Dermis blood vessel endothelial cell (primary cell): ENCODE measurements at places on chromosomes 1 and 21.
A peak's percentile ranks its signal among the peaks of the same experiment; 100 is the strongest.

- no peak for DNase-seq
Observed at GRCh38 chr1:156525856-156526489, 25.4 kb upstream of the MEF2D start.

- no peak for DNase-seq
Observed at GRCh38 chr1:79614762-79615161, 608.2 kb upstream of the ADGRL4 start.

- no peak for DNase-seq
Observed at GRCh38 chr1:110384581-110385321, 6.1 kb downstream of the SLC16A4 start.

DNA sequence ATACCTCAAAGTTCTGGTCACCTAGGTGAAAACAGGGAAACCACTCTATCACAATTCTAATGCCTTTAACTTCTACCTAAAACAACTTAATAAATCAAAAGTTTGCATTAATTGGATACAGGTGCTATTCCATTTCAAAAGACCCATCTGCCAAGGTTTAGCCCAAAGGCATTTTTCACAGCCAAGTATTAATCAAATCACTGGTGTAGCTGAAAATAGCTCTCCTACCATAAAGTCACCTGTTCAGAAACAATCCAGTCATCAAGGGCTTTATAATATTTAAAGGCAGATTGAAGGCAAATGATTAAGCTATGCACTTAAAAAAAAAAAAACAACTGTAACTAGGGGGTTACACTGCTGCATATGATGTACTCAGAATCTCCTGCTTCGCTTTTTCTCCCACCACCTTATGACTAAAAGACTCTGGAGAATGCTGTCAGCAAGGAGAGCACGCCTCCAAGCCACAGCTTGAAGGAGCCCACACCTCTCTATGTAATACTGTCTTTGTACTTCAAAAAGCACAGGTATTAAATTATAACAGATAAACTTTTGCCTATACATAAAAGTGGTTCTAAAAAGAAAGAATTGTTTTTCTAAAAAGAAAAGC lies 20.5 kb downstream of the KIAA0319L start:
- DNase-seq, result no peak

- no peak for DNase-seq
Observed at GRCh38 chr1:67368046-67368514, 60.4 kb downstream of the IL12RB2 start.

GRCh38 chr1:223704921-223705878 lies 7.1 kb upstream of the CAPN2 start:
- DNase-seq, result peak; percentile 61

DNA sequence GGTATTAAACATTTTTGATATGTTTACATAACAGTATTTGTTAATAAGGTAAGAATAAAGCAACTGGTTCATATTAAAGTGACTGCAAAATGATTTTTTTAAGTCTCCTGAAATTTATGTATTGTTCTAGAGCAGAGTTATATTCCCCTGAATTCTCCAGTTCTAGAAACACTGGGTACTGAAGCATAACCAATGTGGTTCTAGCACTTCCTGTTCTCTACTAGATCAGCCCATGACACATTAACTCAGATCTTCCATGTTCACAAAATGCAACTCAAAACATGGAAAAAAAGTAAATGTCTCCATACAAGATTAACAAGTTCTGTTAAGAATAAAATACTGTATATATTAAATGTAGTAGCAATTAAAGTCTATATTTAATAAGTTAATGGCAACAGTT lies 3.9 kb downstream of the NEGR1 start:
- peak; percentile 7 for DNase-seq

GRCh38 chr21:42691901-42692559 lies 38.6 kb downstream of the PDE9A start:
- no peak for DNase-seq

GRCh38 chr21:42144679-42145568 lies 73.8 kb downstream of the UMODL1 start:
- DNase-seq, result no peak

- DNase-seq, result no peak
Observed at GRCh38 chr21:42696501-42697040, 43.1 kb downstream of the PDE9A start.

DNA sequence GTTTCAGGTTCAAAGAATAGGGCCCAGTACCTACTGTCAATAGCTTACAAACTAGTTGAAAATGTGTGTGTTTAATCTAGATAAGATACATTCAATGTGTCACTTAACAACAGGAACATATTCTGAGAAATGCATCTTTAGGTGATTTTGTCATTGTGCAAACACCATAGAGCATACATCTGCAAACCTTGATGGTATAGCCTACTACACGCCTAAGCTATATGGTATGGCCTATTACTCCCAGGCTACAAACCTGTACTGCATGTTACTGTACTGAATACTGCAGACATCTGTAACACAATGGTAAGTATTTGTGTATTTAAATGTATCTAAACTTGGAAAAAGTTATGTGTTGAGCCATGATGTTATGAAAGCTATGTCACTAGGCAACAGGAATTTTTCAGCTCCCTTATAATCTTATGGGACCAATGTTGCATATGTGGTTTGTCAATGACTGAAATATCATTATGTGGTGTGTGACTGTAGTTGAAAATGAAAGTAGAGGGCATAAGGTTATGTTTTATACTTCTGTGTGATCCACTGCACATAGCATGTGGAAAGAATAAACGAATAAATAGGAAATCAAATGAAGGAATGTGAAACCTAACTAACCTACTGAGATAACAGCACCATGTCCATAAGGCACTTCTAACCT lies 129.0 kb upstream of the CAMK1G start:
- no peak for DNase-seq

DNA sequence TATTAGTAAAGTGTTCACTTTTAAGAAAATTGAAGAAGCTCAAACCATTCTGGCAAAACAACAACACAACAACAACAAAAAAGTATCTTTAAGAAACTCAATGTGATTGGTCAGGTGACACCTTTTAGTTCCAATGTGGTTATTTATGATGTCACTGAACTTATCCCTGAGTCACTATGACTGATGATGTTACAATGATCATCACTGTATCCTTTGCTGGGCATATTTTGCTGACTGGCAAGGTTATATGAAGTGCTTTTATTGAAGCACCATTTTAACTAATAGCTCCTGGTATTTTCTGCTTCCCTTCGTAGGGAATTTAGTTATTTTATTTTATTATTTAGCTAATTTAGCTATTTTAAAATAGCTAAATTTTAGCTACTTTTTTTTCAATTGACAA lies at the start of gene TEX50:
Gene TEX50 (plus strand): TSS at position 223 of the 400 bp plus-strand sequence. CDS start 184 bp downstream, outside the sequence.
- DNase-seq, result no peak

- peak; percentile 81 for DNase-seq
Observed at GRCh38 chr1:32695098-32695904, 7.3 kb downstream of the SYNC start.

DNA sequence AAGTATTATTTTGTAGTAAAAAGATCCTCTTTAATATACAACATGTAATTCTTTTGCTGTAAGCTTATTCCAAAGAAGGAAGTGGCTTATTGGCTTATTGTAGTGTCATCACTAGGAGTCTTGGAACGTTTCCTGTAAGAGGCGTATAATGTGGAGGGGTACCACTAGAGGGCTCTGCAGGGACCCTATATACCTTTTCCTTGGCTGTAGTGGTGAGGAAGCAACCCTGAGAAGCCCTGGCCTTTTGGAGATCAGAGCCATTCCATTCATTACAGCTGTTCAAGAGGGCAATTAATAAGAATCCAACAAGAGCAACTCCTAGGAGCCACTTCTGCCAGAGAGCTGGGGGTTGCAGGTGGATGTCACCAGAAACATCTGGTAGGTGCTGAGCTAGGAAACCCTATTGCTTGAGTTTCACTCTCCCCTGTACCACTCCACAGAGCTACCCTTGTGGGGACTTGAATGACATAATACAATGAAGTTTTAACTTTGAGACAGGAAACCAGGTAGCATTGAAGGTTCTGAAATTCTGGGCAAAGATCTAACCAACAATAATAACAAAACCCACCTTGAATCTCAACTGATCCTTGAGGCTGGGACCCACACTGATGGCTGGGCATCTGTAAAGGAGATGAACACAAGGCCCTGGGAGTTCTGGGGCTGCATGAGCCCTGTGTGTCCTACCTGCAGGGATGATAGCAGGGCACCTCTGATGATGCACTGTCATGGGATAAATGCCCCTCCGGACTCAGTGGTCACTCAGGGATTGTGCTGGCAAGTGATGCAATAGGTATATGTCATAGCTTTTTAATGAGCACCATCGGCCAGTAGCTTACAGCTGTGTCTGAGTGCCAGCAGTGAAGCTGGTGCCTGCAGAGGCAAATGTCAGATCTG lies 160.2 kb upstream of the COA6 start:
- DNase-seq, result peak; percentile 37

DNA sequence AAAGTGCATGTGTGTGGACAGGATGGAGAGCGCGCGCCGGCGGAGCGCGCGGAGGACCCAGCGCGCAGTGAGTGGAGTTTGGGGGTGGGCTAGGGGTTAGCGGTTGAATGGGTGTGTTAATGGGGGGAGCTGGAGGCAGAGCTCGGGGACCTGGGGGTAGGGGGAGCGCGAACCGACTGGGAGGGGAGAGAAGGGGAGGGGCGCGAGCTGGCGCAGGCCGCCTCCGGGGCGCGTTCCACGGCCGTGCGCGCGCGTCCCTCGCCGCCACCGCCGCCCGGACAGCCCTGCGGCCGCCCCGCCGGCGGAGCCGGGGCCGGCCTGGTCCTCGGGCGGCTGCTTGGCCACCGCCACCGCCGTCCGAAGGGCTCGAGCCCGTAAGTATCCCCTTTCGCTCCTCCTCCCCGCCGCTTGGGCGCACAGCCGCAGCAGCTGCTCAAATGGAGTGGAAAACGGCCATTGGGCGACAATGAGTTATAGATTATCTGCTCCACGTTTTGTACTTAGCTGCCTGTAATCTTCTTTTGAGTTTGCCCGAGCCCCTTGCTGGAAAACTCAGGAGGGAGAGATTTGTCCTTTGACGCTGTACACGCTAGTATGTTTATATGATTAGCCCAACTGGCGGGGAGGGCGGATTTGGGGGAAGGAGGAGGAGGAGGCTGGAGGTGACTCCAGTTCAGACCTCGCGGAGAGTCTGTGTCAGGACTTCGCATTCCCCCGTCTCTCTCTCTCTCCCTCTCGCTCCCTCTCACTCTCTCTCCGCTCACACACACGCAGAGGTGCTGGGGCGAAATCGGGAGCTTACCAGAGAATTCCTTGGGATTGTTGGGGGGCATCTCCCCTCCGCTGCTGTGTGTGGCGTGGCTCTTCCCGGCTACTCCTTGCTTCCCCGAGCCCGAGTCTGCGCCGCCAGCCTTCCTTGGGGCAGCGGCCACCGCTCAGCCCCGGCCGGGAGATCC lies at the start of gene ADGRL2:
Gene ADGRL2 (plus strand): TSS at position 240 of the 956 bp plus-strand sequence. CDS start 36,051 bp downstream, outside the sequence.
- peak; percentile 93 for DNase-seq

- peak; percentile 68 for DNase-seq
Observed at GRCh38 chr1:155504207-155504606, 58.4 kb downstream of the ASH1L start.

GRCh38 chr21:15688809-15689208 lies 41.0 kb upstream of the USP25 start:
- no peak for DNase-seq

DNA sequence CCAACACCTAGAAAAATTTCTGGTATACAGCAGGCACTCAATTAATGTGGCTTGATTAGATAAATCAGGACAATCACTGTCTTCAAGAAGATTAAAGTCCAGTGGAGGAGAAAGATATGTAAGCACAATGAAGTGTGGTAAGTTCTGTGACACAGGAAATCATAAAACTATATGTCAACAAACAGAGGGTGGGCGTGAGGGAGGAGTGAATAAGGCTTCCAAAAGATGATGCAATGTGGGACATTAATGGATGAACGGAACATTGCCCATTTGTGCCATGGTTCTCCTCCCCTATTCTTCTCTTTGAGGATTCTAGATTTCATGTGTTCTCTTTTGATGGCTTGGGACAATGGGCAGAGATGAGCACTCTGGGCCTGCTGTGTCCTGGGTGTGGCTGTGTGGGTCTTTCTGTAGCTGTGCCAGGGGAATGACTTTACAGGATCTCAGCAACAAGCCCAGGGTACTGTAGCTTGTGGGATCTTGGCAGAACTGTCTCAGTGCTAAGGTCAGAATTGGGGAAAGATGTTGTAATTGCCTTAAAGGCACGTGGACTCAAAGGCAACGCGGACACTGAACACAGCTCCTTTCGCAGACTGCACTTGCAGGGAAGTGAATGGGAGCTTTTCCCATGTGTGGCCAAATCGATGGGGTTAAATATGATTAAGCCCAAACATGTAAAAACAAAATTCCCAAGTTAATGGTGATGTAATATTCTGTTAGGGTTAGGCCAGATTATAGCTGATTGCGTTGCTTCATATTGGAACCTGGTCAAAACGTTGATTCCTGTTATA lies 366.9 kb downstream of the TGFB2 start:
- no peak for DNase-seq

DNA sequence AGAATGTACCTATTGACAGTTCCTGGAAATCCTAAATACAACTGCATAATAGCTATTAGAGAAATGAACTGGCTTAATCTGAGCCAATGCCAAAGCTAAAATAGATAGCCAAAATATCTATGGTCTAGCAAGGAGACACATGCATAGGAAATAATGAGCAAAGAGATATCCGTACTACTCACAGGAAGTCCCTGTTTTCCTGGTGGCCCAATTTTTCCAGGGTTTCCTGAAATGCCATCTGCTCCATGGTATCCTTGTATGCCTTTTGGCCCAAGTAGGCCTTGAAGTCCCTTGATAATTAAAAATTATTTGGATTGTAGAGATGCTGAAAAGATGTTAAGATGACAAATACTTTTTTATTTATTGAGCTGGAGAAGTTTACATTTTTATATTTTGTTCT lies 108.4 kb upstream of the ZNHIT6 start:
- DNase-seq, result no peak

GRCh38 chr1:101238031-101238628 lies 1.3 kb downstream of the S1PR1 start:
- peak; percentile 67 for DNase-seq

GRCh38 chr21:31752352-31752751 lies 20.4 kb upstream of the SCAF4 start:
- no peak for DNase-seq

- DNase-seq, result no peak
Observed at GRCh38 chr21:27827972-27828371, 861.1 kb upstream of the ADAMTS5 start.

DNA sequence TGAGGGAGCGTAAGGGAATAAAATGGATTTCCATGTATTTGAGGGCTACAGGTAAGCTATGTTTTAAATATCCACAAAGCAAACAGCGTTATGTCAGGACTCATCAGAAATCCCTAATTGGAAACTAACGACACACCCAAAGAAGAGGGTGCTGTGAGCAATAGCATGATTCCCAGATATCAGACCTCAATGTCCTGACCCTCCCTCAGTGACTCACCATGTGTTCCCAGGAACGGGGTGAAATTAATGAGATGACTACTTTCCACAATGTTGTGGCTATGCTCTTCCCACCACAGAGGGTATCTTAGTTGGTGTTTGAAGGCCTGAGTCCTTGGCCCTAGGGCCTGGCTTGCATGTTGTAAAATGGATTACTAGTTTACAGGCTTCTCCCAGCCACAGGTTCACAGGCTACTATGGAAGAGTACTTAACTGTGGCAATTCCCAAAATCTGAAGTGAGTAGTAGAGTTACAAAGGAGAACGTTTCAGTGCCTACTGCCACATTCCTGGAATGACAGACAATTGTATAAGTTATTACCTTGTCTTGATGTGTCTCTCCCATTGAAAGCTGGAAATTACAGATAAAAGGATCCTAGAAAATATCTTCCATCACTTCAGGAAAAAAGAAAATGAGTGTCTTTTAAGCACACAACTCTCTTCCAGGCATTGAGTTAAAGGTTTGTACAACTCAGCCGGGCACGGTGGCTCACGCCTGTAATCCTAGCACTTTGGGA lies 1.7 kb upstream of the KRTAP11-1 start:
- no peak for DNase-seq
